Stimulated activated CD8-positive, alpha-beta memory T cell treated with anti-CD3 and anti-CD28 coated beads, Interleukin-12 subunit alpha, Interleukin-12 subunit beta, amount 100 ng/mL, for 4 hours (primary cell): ENCODE measurements at places on chromosomes 7 and 10.
A peak's percentile ranks its signal among the peaks of the same experiment; 100 is the strongest.

- DNase-seq = no peak
Observed at GRCh38 chr10:101229266-101230182, at the start of gene LBX1. TSS of gene LBX1 (minus strand) at chr10:101229463. CDS start at chr10:101228815, 648 bp downstream.

- no peak for DNase-seq
Observed at GRCh38 chr10:125083576-125083920, 76.8 kb downstream of the CTBP2 start.

DNA sequence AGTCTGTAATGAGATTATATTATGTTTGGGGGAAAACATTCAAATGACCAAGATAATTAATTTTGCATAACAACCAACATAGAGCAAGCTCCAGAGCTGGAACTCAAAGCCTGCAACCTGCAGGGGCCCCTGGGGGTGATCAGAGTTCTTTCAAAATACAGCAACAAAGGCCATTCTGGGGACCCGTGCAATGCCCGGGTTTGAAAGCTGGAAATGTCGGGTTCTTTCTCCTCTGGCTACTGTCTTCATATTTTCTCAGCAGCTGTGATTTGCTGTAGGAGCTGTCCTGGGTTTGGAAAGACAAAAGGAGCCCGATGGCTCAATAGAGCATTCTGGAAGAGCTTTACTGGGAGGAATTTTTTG lies 30.8 kb upstream of the CARD11 start:
- no peak for DNase-seq

DNA sequence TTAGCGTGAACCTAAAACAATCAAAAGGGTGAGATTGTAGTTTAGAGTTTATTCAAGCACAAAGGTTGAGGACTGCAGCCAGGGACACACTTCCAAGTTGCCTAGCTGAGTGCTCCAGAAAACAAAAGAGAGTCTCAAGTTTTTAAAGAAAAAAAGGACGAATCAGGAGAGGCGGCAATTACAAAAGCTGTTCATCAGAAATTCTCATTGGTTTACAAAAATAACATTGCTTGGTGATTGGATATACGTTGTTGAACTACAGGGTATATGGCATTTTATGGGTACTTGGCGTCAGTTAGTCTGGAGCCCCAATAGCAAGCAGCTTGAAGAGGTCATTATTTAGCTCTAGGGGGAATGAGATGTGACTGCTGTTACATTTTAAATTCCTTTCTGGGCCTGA lies 11.5 kb downstream of the ZNF438 start:
- DNase-seq = no peak

GRCh38 chr10:77163670-77164348 lies 473.8 kb downstream of the KCNMA1 start:
- DNase-seq = no peak

DNA sequence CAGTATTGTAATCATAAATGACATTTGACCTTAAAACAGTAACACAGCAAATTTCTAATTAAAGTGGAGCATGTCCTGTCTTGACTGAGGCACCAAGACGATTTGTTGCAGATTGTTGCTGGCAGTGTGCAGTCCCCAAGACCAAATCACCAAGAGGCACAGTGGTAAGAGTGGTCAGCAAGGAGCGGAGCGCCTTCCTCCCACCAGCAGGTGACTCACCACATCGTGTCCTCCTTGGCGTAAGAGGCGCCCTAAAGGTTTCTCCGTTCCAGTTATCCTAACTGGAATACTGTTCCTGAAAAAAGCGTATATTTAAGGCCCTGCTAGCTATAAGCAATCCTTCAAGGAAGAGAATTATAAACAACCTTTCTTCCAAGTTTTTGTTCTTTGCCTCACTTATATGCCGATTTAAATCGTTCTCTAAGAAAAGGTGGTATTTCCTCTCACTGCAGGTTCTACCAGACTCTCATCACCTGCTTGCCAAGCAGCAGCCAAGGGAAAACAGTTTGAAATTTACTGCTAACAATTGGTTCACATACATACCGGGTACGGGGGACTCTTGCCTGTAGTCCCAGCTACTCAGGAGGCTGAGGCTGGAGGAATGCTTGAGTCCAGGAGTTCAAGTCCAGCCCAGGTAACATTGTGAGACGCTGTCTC lies 10.7 kb upstream of the REPIN1 start:
- DNase-seq = no peak

GRCh38 chr7:16028103-16028502 lies 341.6 kb upstream of the MEOX2 start:
- no peak for DNase-seq

GRCh38 chr7:29878081-29878688 lies 71.9 kb downstream of the WIPF3 start:
- no peak for DNase-seq

GRCh38 chr7:74289018-74289658 lies at the start of gene CLIP2:
TSS of gene CLIP2 (plus strand) at chr7:74289407. CDS start at chr7:74317547, 28,140 bp downstream.
- DNase-seq = peak; percentile 75

- no peak for DNase-seq
Observed at GRCh38 chr10:33871061-33871956, 536.8 kb upstream of the NRP1 start.

DNA sequence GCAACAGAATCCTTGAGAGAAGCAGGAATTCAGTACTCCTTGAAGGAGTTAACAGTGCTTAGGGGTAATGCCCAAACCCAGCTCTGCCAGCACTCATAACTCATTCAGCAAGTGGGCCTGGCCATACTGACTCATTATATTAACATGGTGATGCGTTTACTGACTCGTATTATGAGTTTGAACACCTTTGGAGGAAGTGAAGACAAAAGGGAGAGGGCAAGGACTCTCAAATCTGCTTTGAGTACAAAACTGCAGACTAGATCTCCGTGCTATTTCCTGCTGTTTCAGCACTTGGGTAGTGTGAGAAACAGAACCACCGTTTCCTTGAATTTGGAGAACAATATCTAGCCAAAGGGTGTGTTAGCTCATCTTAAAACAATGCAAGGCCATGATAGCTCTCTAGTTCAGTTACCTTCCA lies 30.8 kb downstream of the SLC16A9 start:
- DNase-seq = no peak

- no peak for DNase-seq
Observed at GRCh38 chr7:109895536-109895935, 1195.4 kb upstream of the LRRN3 start.

DNA sequence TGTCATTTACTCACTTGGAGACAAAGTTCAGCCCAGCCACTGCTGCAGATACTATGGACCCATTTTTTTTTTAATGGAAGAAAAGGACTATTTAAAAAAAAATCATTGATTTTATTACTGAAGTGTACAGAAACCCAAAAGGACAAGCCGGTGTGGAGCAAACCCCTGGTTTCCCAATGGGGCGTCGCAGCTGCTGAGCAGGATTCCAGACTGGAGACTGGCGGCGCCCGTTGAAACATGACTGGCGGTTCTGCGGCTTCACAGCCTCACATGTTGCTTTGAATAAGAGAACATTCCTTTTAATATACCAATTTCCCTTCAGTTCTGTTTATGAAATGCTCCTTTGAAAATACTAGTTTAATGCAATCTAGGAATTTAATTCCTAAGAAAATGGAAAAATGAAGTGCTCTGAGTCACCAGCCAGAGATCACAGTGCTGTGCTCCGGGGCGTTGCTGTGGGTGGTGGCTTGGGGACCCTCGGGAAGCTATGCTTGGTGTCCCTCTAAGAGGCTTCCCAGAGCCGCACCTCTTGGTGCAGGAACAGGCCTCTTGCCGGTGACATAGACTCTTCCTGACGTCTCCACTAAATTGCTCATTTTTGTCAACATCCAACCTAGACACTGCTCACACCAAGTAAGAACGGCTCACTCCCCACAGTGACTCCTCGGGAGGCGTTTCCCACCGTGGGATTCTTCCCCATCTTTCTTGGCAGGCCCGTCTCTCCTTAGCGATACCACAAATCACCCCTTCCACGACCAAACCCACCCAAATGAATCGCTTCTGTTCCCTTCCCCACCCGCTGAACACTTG lies 12.0 kb upstream of the VIPR2 start:
- DNase-seq = no peak

DNA sequence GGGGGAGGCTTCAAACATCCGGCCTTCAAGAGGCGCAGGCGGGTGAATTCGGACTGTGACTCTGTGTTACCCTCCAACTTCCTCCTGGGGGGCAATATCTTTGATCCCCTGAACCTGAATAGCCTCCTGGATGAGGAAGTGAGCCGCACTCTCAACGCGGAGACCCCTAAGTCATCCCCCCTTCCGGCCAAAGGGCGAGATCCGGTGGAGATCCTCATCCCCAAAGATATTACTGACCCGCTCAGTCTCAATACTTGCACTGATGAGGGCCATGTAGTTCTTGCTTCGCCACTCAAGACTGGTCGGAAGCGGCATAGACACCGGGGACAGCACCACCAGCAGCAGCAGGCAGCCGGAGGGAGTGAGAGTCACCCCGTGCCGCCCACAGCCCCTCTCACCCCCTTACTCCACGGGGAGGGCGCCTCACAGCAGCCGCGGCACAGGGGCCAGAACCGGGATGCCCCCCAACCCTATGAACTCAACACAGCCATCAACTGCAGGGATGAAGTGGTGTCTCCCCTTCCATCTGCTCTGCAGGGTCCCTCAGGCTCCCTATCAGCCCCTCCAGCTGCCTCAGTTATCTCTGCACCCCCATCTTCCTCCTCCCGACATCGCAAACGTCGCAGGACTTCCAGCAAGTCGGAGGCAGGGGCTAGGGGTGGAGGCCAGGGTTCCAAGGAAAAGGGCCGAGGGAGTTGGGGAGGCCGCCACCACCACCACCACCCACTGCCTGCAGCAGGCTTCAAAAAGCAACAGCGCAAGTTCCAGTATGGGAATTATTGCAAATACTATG lies 1.1 kb downstream of the MEPCE start:
- DNase-seq = no peak

DNA sequence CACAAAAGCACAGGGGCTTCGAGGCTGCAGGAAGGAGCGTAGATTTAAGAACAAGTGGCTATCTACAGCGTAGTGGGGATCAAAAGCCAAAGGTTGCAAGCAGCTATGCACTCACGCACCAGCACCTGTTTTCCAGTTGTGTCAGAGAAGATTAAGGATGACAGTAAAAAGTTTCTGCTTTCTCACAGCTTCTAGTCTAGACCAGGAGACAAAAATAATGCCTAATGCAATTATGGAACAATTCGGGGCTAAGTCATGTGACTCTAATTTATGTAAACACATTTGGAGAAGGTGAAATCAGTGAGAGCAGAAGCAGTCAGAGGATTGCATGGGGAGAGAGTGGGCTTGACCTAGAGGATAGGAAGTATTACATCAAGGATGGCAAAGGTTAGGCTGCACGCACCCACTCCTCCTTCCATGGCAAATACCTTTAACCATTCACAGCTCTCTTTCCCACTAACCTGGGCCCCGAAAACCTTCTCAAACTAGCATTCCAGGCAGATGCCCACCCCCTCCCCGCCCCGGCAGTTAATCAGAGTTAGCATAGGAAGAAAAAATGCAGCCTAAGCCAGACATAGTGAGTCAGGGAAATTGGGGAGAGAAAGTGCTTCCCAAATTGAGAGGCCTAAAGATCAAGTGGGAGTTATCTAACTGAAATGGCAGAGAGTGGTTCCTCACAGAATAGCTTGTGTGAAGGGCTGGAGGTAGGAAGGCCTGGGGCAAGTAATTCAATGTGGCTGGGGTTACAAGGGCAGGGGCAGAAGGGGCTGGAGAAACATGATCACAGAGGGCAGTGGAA lies 48.2 kb upstream of the GPAM start:
- DNase-seq = no peak

GRCh38 chr10:45374350-45375052 lies 485 bp downstream of the ALOX5 start:
- no peak for DNase-seq
